ENCODE measurements at places on chromosomes 2 and 18.

DNA sequence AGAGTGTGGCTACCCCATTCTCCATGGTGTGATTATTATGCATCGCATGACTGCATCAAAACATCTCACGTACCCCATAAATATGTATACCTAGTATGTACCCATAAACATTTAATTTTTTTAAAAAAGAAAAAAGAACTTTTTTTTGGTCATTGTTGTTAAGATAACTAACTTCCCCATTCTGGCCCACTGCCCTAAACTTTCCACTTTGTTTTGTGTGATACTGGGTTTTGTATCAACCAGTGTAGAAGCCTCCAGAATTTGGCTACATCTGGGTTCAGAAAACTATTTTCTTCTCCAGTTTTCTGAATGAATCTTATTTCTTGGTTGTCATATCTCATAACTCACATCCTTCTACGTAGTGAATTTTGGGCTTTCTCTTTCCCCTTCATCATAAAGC lies 62.3 kb upstream of the NABP1 start:
- DNase-seq, result no peak

- DNase-seq, result peak; percentile 16
Observed at GRCh38 chr18:8705238-8705960, at the start of gene MTCL1. MTCL1 (plus strand) TSS chr18:8705556; CDS start chr18:8705661, 105 bp downstream.

DNA sequence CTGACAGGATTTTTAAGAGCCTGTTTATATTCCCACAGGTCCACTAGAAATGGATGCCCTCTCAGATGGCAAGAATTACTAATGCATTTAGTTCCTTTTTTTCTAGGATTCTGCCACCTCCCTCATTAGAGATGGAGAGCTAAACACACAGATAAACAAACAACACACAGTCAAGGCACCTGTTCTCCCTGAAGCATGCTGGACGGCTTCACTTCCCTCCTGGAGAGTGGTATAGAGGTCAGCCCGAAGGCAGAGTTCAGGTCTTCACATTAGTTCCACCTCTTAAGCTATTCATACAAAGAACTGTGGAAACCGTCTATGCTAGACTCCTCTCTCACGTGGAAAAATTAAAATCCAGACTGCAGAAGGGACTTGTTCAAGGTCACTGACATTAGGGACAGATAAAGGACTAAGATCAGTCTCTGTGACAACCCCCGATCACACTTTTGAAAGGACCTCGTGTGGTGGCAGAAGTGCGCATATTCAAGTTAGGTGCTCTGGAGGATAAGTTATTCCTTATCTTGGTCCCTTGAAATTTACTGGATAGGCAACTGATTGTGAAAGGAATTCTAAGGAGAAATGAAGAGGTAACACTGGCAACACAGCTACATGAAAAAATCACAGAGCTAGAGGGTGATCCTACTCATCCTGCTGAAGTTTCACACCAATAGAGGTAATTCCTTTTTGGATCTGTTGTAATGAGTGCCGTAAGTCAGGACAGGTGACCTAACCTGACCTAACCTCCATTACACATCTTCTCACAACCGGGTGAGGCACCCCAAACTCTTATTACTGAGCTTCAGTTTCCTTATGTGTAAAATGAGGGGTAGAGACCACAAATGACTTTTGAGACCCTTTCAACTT lies 75.1 kb downstream of the SPRED2 start:
- DNase-seq, result no peak

DNA sequence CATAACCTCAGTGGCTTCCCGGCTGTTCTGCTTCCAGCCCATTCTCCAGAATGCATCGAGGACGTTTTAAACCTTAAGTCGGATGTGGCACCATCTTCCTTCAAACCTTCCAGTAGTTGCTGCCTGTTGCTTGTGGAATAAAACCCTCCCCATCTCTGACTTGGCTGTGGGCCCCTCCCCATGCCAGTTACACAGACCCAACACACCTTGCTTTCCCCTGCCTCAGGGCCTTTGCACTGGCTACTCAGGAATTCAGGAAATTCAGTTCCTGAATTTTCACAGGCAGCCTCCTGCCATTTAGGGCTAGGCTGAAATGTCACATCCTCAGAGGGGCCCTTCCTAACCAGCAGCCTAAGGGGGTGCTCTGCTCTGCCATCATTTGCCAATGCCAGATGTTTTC lies 5.0 kb upstream of the ADRA2B start:
- no peak for DNase-seq

DNA sequence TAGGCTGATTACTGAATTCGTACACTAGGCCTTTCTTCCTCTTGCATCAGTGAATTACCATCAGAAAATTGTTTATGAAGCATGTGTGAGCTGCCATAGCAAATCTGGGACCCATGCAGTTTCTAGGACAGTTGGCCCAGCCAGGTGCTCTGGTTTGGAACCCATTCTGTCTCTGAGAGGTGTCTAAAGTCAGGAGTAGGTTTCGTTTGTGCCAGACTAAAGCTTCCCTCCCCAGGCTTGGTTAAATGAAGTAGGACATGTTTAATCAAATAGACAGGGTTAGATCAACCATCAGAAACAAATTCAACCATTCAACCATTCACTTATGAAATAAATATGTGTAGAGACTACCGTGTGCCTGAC lies 176.9 kb downstream of the ALPK2 start:
- no peak for DNase-seq

DNA sequence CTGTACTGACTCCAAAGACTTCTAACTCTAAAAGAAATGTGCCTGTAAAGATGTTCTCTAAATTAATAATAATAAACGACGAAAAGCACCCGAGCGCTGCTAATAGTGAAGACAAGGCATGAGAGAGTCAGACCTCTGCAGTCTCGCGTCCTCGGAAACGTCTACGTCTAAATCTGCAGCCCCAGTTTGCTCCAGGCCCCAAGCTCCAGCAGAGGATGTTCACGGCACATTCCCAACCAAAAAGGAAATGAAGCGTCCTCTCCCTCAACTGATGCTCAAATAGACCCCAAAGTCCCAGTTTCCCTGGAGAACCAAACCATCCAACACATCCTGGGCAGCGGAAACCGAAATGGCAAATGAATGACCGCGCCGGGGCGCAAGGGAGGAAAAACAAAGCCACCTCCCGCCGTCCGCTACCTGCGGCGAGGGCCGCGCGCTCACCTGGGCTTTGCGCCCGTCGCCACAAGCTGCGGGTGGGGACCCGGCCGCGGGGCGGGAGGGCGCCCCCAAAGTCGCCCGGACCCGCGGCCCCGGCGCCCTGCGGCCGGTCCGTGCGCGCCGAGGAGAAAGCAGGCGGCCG lies 47.1 kb upstream of the CCDC150 start:
- DNase-seq, result no peak

DNA sequence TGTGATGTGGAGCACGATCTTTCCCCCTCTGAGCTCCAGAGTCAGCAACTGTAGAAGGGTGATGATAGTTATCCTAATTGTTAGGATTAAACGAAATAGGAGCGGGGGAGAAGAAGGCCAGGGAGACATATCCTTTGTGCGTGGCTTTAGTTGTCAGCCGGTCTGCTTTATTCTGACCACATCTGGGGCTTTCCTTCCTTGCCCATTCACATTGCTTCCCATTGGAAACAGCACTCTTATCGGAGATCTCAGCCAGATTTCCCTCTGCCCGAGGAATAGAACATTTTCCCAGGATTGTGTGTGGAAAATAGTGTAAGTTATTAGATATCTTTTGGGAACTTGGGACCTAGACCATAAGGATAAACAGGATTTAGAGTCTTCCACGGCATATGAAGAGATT lies 1.5 kb downstream of the RALB start:
- DNase-seq, result no peak

GRCh38 chr2:161825429-161825828 lies 201.2 kb downstream of the SLC4A10 start:
- no peak for DNase-seq
